NCI-H1417 treated with DMSO at 0.1 percent for 48 hours (cell line): ENCODE measurements at places on chromosomes 2 and 18.

DNA sequence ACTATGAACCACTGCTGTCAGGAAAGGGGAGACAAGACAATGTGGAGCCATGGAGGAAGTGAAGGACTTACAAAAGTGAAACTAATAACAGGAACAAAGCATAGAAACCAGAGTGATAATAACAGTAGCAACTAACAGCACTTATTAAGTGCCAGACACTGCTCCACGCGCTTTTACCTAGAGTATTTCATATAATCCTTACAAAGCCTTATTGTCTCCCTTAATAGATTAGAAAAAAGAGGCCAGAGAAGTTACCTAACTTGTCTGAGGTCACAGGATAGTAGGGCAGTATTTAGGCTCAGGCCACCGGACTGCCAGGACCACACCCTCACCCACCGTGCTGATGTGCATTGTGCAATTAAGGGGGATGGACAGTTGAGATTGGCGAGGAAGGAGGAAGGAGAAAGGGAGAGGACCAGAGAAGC is 98.6 kb upstream of the NFU1 start:
- no peak for DNase-seq

- DNase-seq, result peak; percentile 64
These were observed 45.2 kb downstream of the PCBP1 start for GRCh38 chr2:70132244-70133126.

DNA sequence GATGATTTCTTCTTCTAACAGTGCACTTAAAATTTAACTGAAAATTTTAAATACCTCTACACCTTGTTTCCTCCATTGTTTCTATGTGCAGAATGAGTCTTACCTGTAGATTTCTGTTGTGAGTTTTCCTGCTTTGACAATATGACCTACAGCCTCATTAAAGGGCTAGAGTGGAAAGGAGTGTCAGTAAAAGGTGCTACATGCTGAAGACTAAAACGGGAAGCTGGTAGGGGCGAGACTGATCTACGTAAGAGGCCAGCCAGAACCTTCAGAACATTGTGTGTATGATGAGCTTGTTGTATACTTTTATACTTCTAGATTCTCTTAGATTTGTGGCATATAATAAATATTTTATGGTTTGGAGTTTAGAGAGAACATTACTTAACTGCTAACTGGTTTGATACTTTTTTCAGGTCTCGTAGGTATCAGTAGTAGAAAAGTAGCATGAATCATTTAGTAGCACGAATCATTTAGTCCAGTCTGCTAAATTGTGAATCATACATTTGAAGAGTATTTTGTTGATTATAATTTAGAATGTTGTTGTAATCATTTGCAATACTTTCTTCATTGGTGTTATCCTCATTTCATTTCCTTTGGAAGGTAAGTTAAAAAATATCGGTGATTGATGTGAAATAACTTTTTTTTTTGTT is 14.3 kb downstream of the INSIG2 start:
- DNase-seq, result no peak

DNA sequence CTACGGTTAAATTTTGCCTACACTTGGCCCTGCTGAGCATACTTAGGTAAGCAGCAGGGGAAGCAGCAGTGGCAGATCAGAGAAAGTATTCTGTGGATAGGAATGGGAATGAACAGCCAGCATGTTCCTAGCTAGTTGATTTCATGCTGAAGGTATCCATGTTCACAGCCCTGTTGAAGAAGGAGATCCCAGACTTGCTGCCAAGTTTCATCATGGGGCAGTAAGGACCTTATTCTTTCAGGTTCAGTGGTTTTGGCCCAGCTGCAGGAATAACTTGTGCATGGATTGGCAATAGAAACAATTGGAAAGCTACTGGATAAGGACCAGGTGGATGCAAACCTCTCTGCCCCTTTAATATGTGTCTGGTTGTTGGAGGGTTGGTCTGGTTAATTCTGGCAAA is 98.2 kb upstream of the TMEM178A start:
- no peak for DNase-seq

DNA sequence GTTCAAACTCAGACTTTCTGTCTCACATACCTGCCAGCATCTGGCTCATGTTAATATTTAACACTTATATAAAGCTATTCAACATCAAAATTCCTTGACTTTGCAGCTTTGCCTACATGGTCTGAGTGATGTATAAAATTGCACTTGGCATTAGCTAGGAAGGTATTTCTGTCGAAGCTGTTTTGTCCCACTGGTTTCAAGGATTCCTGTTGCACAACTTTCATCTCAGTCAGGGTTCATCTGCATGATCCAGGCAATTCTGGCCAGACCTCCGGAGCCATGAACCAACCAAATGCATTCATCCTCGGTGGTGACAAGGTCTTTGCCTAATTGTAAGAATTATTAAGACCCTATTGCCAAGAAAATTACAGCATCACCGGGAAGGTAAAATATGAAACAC is 185.4 kb downstream of the ZEB2 start:
- no peak for DNase-seq

DNA sequence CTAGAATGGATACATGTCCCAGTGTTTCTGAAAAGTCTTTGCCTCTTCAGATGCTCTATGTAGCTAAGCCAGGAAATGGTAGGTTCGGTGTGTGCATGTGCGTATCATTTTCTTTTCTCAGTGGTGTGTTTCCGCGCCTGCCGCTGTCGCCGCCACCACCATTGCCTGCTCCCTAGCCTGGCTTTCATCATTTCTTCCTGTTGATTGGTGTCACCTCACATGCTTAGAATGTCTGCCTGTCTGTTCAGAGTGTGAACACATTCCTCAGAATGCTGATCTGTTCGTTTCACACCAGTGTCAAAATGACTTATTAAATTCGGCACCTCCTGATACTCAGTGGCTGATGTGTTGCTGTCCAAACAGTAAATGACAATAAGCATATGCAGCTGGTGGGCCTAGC is 255.2 kb upstream of the SPRED2 start:
- DNase-seq, result no peak

DNA sequence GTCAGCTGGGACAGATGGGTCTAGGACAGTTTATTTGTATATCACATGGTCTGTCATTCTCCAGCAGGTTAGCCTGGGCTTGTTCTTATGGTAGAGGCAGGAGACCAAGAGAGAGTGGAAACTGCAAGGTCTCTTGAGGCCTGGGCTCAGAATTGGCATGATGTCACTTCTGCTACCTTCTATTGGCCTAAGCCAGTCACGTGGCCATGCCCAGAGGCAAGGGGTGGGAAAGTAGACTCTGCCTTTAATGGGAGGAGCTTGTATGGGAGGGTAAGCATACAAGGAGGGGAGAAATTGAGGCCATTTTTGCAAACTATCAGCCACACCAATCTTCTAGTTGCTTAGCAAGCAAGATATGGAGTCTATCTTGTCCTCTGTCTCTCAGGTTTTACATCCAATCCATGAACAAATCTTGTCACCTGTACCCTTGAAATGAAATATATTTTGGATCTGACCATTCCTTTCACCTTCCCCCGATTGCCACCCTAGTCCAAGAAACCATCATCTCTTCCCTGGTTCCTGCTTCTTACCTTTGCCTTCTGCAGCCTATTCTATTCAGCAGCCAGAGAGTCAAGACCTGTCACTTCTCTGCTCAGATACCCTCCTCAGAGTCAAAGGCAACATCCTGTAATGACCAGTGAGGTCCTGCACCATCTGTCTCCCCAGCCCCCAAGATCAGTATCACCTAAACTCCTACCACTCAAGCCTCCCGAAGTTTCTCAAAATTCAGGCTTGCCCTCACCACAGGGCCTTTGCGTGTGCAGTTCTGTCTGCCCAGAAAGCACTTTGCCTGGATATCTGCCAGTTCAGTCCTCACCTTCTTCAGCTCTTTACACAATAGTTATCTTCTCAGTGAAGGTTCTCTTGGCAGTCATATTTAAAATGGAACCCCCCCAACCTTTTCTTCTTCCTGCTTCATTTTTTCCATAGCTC is 240.0 kb downstream of the LOXHD1 start:
- no peak for DNase-seq

DNA sequence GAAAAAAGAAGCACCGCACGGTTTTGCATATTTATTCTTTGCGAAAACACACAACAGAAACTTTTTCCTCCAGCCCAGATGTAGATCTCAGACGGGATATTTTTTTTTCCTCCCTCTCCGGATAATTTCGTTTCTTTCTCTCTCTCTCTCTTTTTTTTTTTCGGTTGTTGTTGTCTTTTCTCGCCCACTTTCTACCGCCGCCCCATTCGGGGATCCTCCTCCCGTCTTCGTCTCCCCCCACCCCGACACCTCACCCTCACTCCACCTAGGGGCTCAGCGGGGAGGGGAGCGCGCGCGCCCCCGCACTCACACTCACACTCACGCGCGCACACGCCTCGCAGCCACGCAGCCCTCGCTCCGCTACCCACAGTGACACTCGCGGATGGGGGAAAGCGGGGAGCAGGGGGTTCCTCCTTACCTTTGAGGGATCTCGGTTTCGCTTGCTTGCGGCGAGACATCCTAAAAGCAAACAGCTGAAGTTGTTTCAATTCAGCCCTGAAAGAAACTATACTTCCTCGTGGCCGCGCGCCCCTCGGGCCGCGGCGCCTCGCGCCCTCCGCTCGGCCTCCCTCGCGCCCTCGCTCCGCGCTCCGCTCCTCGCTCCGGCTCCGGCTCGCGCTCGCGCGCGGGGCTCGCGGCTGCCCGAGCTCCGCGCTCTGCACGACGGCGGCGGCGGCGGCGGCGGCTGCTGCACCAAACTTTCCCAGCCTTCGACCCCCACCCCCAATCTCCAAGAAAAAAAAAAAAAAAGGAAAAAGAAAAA is 1.3 kb downstream of the ZNF521 start:
- DNase-seq, result no peak

DNA sequence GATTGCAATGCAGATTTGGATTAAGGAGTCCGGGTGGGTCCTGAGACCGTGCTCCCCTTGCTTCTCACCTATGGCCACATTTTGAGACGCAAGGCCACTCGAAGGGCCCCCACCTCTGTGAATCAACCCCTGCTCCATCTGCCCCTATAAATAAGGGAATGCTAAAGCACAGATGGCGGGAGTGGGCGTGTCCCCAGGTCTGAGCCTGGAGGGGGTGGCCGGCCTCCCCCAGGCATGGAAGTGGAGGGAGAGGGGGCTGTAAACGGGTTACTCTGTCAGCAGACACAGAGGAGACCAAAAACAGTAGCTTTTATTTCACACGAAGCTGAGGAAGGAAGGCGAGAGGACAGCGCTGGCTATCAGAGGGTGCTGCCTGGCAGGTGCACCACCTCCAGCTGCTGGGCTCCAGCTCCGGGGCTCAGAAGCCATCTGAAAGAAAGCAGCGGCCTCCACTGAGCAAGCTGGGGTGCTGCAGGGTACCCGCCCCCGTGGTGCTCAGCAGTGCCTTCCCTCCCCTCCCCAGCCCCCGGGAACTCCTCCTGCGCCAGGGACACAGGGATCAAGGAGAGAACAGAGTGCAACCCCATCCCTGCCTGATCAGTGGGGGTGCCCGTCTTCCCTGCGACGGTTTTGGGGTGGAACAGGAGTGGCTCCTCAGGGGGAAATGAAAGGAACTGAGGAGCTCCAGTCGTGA is 56.7 kb upstream of the RAB6C start:
- DNase-seq, result no peak

GRCh38 chr2:223989206-223989855 is 32.1 kb downstream of the MRPL44 start:
- no peak for DNase-seq
